ENCODE measurements at places on chromosomes 1 and 21.
A peak's percentile ranks its signal among the peaks of the same experiment; 100 is the strongest.

DNA sequence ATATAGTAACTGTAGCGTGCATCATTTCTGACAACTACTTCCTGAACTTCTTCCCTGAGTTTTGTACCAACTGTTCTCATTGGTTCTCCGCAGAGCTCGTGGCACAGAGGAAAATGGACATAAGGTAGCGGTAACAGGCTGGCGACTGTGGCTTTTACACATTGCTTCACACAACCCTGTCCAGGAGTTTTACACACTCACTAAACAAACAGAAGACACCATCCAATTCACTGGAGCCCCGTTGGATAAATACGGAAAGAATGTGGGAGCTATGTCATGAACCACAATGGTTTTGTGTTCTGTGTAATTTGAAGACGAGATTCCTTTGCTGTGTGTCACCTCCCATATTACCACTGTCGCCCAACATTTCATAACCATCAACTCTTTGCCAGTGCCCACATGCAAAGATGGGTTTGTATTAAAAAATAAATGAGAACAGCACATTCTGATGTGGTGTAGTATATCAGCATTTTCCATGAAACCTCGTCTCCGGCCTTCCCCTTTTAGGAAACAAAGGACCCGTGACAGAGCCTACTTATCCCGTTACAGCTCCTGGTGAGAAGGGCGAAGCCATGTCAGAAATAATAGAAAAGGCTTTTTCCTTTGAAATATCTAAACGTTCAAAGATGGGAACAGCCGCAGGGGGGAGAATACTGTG is 47.4 kb upstream of the ENAH start:
- peak; percentile 100 for DNase-seq

DNA sequence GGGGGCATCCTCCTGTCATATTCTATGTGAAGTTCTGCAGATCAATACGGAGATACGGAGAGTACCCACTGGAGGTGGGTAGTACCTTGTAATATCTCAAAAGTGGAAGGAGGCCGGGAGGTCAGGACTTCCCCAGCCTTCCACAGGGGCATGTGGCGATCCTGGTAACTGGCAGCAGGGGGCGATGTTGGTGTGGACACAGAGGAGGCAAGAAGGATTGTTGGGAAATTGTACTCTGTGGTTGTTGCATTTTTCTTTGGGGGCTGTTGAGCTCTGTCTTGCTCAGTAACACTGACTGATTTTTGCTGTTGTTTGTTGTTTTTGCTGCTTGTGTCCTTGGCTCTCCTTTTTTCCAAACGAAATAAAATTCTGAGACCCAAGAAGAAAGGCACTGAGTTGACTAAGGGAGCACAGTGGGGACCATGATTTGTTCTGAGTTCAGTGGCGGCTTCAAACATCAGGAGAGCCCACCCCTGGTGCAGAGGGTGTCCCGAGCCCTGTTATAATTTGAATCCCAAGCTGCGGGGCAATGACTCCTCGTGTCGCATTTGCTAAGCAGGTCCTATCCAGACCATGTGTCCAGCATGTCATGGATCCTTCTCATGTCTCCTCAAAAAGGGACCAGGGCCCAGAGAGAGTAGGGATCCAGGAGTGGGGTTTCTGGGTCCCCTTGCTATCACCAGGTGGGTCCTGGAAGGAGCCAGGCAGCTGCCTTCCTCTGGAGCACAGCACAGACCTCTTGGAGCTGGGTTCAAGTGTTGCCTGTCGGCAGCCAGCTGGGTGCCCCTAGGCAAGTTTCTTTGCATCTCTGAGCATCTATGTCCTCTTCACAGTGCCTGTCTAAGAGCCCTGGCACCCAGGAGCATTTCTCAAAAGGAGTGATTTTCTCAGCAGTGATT is 22.8 kb downstream of the LHX4 start:
- peak; percentile 45 for DNase-seq

- DNase-seq, result no peak
These were observed 12.7 kb upstream of the HEYL start for GRCh38 chr1:39652105-39652504.

DNA sequence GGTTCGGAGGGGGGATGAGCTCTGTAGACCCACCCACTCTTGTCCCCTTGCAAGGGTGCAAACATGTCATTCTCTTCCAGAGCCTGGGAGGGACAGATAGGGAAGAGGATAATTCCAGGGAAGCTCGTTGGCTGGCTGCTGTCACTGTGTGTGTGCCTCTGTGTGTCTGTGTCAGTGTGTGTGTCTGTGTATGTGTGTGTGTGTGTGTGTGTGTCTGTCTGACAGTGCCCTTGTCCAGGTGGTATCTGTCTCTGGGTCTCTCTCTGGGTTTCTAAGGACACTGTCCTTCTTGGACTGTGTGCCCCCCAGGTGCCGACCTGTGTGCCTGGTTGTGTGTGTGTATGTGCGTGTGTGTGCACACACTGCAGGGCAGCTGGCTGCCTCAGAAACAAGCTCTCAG is 90.5 kb downstream of the ACTL8 start:
- DNase-seq, result no peak

- DNase-seq, result no peak
These were observed 112.0 kb downstream of the UBE2U start for GRCh38 chr1:64315402-64315801.

DNA sequence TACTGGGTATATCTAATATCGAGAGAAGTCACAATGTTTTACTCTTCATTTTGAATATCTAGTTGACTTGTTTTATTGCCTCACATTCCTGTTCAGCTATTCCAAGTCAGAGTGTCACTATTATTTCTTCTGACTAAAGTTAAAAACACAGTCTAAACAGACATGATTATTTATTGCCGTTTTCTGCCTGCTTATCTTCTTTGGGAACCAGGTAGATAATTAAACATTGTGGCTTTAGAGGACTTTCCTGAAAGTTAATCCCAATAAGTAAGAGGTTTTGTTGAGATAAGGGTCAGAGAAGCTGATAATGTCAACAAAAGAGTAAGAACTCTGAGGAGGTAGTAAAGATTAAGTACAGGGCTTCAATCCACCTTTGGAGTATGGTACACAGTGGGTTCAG is 53.8 kb downstream of the PCNX2 start:
- DNase-seq, result no peak

- DNase-seq, result no peak
These were observed 95.9 kb downstream of the EPHB2 start for GRCh38 chr1:22806584-22806983.

- no peak for DNase-seq
These were observed 915.9 kb downstream of the PLA2G4A start for GRCh38 chr1:187744665-187745064.

GRCh38 chr1:204506201-204506968 is 9.8 kb upstream of the MDM4 start:
- peak; percentile 95 for DNase-seq

DNA sequence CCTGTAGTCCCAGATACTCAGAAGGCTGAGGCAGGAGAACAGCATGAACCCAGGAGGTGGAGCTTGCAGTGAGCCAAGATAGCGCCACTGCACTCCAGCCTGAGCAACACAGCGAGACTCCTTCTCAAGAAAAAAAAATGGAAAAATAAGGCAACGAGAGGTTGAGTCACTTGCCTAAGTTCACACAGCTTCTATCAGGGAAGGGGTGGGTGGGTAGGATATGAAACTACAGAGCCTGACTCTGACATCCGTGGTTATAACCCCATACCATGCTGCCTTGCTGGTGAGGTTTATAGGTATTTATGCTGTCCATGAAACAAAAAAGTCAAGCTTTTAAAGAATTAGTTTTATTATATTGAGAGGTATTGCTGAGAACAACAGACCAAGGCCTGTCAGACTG is 61.5 kb upstream of the RAB4A start:
- peak; percentile 50 for DNase-seq

GRCh38 chr1:175409938-175410337 is 217.4 kb upstream of the KIAA0040 start:
- DNase-seq, result no peak

- peak; percentile 71 for DNase-seq
These were observed at the start of gene PEAR1 for GRCh38 chr1:156893048-156893953. TSS of gene PEAR1 (plus strand) at chr1:156893718. CDS start at chr1:156903927, 10,209 bp downstream.

DNA sequence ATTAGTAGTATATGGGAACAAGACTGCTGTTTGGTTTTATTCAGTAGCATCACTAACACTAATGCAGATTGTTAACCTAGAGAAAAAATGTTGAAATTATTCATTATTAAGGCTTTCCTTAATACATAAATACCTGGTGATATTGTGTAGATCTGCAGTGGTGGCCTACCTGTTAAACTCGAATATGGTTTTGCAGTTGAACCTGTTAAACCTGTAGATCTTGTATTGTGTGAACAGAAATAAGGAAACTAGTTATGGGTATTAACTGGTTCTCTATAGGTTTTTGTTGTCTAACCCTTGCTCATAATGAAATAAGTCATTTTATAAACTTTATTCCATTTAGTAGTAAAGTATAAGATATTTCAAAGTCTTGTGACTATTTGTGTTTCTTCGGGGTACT is 23.9 kb downstream of the PKN2 start:
- DNase-seq, result no peak

DNA sequence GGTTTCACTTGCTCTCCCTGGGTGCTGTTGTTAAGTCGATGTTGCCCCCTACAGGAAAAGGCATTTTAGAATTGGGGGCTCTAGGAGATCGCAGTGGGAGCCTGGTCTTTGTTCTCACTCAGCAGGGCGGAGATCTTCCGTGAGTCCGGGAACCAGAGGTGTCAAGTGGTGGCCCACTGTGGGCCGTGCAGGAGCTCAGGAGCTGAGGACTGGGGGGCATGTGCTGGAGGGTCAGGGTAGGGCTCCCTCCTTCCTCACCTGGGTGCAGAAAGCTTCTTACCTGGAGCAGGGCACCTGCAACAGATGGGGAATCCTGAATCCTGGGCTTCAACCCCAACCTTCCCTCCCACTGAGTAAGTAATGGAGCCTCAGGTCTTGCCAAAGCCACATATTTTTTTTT is 392.7 kb downstream of the NPHP4 start:
- DNase-seq, result no peak

DNA sequence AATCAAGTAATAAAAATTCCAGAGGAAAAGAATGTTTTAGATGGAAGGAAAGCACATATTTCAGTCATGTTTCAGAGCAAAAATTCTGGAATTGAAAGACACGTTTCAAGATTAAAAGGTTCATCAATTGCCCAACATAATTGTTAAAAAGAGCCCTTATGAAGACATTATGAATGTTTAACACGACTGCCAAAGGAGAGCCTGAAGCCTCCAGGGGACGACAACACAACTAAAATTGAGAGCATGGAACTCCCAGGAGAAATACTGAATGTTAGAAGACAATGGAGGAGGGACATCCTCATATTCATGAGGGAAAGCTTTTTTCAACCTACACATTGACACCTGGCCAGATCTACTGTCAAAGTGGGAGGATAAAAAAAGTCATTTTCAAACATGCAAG is 16.0 kb downstream of the OR2T11 start:
- no peak for DNase-seq

GRCh38 chr1:180291004-180291403 is 60.9 kb downstream of the LHX4 start:
- no peak for DNase-seq

GRCh38 chr1:213034713-213035112 is 16.3 kb upstream of the RPS6KC1 start:
- no peak for DNase-seq

DNA sequence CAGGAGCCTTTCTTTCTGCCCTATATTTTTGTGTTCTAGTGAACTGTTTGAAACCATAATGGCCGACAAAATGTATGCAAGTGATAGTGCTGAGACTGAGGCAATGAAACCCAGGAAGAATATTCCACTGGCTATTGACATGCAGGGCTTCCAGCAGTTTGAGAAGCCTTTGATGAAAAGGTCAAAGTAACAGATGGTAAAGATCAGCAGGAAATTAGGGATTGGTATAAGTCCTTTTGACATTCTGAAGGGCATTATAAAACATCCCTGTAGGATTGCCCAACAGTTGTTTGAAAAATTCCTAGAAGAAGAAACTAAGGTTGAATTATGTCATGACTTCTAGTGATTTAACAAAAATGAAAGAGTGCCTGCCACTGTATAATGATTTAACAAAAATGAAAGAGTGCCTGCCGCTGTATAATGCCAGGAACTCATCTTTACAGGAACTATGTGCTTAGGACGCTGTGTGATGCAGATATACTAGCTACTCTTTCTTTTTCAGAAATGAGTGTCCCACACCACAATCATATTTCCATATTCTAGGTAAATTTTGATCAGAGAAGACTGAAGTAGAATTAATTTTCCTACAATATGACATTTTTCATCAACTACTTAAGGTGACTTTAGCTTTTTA is 283.9 kb upstream of the ST6GALNAC5 start:
- no peak for DNase-seq

DNA sequence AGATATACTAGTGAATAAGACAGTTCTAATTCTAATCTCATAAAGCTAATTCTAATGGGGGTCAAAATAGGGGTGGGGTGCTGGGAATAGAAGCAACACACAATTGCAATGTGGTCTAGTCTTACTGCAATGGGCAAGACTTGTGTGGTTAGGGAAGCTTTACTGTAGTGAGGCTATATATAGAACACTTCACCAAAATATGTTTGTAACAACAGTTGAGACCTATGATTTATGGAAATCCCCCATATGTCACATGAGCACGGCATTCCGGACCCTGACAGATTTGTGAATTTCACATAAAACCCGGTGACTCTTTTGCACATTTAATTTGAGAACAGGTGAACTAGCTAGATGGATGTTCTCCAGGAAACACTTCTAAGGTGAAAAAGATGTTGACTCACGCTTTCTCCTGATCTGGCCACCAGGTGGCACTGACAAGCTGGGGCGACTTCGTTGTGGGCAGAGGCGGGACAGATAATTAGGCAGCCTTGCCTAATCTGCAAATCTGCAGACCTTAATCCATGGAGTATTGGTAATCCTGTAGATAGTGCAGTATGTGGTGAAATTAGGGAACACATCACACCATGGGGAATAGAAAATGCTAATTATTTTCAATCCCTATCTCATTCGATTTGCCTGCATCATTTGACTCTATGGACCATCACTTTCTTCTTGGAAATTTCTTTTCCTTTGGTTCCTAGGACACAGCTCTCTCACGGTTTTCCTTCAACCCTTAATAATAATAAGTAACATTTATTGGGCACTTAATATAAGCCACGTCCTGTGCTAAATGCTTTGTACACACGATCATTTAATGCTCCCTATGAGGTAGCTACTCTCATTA is 37.7 kb downstream of the KIAA0040 start:
- peak; percentile 37 for DNase-seq

Data from fibroblast of skin of right quadriceps (primary cell).